ENCODE measurements at places on chromosomes 3 and 15. TPM values are rescaled to one million over a fixed set of nuclear protein-coding genes. Genes with fewer than 3 reads are reported as not detected.

GRCh38 chr3:138078901-138079344, 36.5 kb downstream of the DZIP1L start:
- no peak for DNase-seq
- H3K27me3 ChIP-seq: no peaks in the 10 kb centered on the region
- H3K36me3 ChIP-seq: peaks cover 25% of the 10 kb centered on the region
- H3K4me1 ChIP-seq: no peaks in the 10 kb centered on the region

- no peaks in the 10 kb centered on the region for H3K36me3 ChIP-seq
- H3K27ac ChIP-seq: peak overlapping the region; percentile 69
- peaks cover 3% of the 10 kb centered on the region for H3K4me1 ChIP-seq
- no peak overlapping the region for H3K4me3 ChIP-seq
- no peak for DNase-seq
Measured at GRCh38 chr3:77052733-77053670, 13.1 kb downstream of the ROBO2 start.

GRCh38 chr3:193391902-193392301, 13.3 kb upstream of the ATP13A5 start:
- H3K4me1 ChIP-seq: no peaks in the 10 kb centered on the region
- DNase-seq: no peak
- H3K27me3 ChIP-seq: no peaks in the 10 kb centered on the region

DNA sequence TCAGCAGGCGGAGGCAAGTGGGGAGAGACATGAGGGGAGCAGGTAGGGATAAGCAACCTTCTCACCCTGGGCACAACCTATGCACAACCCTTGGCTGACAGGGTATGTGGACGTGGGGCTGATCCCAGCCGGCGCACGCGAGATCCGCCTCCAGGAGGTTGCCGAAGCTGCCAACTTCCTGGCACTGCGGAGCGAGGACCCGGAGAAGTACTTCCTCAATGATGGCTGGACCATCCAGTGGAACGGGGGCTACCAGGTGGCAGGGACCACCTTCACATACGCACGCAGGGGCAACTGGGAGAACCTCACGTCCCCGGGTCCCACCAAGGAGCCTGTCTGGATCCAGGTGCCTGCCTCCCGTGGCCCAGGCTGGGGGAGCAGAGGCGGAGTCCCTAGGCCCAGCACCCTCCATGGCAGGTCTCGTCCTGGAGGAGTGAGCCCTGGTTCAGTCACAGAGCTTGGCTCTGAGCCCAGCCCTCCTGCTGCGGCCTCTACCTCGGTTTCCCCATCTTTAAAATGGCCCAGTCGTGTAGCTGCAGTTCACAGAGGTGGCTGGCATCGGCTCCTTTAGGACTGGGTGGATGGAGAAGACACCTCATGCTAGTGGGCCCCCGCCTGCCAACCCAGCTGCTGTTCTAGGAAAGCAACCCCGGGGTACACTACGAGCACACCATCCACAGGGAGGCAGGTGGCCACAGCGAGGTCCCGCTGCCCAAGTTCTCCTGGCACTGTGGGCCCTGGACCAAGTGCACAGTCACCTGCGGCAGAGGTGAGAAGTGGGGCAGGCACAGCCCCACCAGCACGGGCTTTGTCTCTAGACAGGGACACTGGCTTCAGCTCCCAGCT, 96.0 kb downstream of the TBC1D2B start:
- DNase-seq: no peak
- H3K4me1 ChIP-seq: peaks cover 11% of the 10 kb centered on the region
- H3K27ac ChIP-seq: no peak overlapping the region
- no peak overlapping the region for H3K4me3 ChIP-seq
- H3K27me3 ChIP-seq: no peaks in the 10 kb centered on the region

DNA sequence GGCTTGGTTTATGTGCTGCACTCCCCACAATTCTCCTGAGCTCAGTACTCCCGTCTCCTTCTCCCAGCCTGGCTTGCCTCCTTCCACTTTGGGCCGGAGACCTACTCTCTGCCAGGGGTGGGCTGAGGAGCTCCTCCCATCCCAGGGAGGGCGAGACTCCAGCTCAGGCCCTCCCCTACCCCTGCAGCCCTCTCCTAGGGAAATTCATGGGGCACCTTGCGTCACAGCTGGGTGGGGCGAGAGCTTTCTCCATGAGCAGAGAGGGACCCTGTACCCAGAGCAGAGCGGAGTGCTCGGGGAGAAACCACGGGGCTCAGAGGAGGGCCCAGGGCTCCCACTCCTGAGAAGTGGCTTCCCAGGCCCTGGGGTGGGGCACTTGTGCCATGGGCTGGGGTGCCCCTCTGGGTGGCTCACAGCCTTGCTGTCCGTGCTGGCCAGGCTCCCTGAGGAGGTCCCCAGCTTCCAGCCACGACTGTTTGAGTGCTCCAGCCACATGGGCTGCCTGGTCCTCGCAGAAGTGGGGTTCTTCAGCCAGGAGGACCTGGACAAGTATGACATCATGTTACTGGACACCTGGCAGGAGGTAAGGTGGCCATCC, 13.3 kb downstream of the VILL start:
- H3K27me3 ChIP-seq: no peaks in the 10 kb centered on the region
- H3K4me1 ChIP-seq: peaks cover 66% of the 10 kb centered on the region
- H3K27ac ChIP-seq: peak overlapping the region; percentile 92
- no peak overlapping the region for H3K4me3 ChIP-seq

- peaks cover 11% of the 10 kb centered on the region for H3K4me1 ChIP-seq
- no peaks in the 10 kb centered on the region for H3K36me3 ChIP-seq
- peaks cover 2% of the 10 kb centered on the region for H3K27me3 ChIP-seq
- no peak overlapping the region for H3K4me3 ChIP-seq
Measured at GRCh38 chr3:194262925-194263305, 88.2 kb downstream of the CPN2 start.

DNA sequence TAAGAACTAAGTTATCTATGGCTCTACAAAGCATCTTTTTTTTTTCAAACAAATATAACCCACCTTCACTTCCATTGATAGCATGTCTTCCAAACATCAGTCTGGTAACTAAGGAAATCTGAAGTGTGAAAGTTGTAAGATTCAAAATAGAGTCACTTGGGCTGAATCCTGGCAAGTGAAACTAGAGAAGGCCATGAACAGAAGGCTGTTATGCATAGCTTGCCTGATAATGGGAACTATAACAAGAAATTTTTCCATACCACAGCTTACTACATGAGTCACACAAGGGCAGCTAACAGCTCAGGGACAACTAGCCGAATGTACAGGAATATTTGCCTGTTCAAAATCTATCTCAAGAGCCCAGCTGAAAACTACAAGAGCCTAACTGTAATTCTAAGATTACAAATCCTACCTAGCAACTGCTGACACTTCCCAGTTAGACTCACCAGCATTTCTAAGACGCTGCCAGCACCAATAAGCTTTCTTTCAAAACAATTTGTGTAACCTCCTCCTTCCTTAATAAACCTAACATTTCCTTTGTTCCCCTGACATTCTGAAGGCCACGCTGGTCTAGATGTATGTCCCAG, 1066.5 kb downstream of the PLOD2 start:
- peak; percentile 23 for DNase-seq
- no peak overlapping the region for H3K4me3 ChIP-seq
- H3K36me3 ChIP-seq: no peaks in the 10 kb centered on the region
- no peaks in the 10 kb centered on the region for H3K27me3 ChIP-seq
- H3K27ac ChIP-seq: no peak overlapping the region
- no peaks in the 10 kb centered on the region for H3K4me1 ChIP-seq

DNA sequence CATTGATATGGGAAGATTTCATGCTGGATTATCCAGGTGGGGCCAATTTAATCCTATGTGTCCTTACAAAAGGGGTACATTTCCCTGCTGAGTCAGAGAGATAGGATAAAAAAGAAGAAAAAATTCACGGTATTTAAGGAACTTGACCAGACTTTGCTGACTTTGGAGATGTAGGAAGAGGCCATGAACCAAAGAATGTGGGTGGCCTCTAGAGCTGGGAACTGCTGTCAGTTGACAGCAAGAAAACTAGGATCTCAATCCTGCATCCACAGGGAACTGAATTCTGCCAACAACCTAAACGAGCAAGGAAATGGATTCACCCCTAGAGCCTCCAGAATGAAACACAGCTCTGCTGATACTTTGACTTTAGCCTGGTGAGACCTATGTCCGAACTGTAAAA, 148.1 kb upstream of the SLC24A5 start:
- H3K27me3 ChIP-seq: no peaks in the 10 kb centered on the region
- H3K4me3 ChIP-seq: no peak overlapping the region
- H3K27ac ChIP-seq: no peak overlapping the region
- H3K4me1 ChIP-seq: peaks cover 7% of the 10 kb centered on the region

GRCh38 chr3:4732925-4733324, 239.8 kb downstream of the ITPR1 start:
- peaks cover 2% of the 10 kb centered on the region for H3K27me3 ChIP-seq
- no peak for DNase-seq
- H3K27ac ChIP-seq: no peak overlapping the region

ACVR2B gene
- polyA plus RNA-seq: 10.8 TPM

SAMD7 gene
- not detected for polyA plus RNA-seq

CNTN3 gene
- 20.9 TPM for polyA plus RNA-seq
